ENCODE measurements at places on chromosomes 7 and 10.

GRCh38 chr7:103100348-103100747 is 25.4 kb downstream of the ARMC10 start:
- no peak for DNase-seq

GRCh38 chr7:43484678-43485395 is 98.1 kb upstream of the STK17A start:
- no peak for DNase-seq

GRCh38 chr10:112497347-112497950 is 50.4 kb downstream of the VTI1A start:
- DNase-seq = no peak

DNA sequence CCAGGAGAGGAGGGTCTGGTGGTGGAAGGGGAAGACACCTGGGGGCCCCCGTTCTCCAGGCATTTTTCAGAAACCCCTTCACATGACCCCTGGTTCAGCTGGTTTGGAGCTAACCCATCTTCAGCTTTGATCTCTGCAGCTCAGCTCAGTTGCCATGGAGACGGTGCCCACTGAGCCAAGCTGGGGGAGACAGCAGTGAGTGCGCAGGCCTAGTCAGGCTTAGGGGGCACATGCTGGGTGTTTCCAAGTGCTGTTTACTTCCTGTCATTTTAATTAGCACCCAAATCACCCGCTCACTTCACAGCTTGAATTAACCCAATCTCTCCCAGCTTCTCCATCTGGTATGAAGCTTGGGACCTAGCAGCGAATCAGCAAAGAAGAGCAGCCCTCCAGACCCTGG is 9.0 kb downstream of the SPOCK2 start:
- no peak for DNase-seq

DNA sequence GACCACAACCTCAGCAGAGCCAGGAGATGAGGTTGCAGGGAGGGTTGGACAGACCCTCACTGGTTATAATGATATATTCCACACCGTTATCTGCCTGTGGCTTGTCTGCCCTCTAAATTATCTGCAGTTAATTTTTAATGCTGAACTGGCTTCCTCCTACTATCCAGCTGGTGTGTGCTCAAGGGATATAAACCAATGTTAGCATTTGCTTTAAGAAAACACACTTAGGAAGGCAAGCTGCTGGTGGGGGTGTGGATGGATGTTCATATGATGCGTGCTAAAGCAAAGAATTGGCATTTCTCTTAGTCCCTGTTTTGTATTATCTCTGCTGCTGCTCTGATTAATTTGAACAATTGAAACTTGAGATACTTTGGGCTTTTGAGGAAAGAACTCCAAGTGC is 132.2 kb upstream of the NPVF start:
- DNase-seq = no peak

DNA sequence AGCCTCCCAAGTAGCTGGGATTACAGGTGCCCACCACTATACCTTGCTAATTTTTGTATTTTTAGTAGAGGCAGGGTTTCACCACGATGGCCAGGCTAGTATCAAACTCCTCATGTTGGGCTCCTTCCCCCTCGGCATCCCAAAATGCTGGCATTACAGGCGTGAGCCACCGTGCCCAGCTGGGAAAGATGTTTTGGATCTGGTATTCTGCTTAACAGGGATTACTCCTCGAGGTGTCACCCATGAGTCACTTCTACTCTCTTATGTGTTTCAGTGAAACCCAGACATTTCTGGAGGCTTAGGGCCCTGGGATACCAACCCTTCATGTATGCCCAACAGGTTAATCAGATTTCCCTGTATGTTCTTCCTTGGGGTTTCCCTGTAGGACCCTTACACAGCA is 11.8 kb upstream of the OPN4 start:
- no peak for DNase-seq

DNA sequence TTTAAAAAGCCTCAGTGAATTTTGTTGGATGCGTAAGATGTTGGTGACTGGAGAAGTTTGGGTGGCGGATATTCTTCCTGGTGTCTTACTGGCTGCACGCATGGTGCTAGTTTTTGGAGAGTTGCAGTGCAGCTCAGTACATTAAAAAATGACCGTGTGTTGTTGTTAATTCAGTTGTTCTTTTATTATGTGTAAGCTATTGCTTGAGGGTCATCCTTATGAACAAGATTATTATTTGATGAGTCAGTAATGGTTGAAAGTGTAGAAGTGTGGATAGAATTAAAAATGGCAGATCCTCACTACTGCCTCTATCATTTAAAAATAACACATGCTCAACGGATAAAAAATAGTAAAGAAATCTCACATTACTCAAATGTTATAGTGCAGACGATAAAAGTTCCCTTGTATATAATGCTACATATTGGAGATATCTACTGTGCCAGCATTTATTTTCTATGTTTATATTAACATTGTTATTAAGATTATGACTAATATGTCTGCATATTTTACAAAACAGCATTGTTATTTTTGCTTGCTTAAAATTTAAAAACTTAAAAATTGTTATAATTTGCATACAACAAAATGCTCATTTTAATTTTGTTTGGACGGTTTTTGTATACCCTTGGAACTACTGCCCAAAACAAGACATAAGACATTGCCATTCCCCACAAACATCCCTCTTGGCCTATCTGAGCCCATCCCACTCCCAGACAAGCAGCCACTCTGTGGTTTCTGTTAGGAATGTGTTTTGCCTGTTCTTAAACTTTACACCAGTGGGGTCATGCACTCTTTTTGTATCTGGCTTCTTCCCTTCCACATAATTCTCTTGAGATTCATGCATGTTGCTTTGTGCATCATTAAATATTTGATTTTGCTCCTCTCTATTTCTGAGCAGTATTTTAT is 142.0 kb downstream of the DOCK1 start:
- DNase-seq = no peak

DNA sequence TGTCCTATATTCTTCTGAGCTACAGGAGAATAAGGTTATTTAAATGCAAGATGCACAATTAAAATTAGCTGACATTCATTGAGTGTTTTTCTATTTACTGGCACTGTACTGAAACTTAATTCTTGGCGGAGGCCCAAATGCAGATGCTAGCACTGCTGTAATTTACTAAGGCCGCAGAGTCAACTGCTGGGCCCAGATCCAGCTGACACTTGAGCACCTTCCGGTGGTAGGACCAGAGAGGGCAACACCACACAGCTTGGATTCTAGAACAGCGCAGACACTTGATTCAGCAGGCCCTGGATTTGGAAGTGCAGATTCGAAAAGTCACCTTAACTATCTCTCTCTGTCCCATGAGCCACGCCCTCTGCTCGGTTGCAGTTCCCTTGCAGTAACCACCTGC is 228.6 kb upstream of the TMEM72 start:
- DNase-seq = no peak

DNA sequence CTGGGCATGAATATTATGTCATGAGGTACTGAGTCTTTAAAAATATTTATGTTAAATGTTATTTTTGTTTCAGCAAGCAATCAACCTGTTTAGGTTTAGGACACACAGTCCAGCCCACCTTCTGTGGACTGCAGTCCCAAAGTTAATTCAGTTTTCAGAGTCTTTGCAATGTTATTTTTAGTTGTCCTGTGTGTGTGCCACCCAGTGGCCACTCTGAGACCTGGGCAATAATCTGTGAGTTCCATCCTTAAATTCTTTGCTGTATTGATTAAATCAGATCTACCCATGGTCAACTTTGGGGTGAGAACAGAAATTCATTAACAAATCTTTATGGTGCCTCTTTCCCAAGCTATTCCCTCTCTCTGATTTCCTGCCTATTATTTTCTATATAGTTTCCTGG is 415.1 kb downstream of the CCSER2 start:
- no peak for DNase-seq

DNA sequence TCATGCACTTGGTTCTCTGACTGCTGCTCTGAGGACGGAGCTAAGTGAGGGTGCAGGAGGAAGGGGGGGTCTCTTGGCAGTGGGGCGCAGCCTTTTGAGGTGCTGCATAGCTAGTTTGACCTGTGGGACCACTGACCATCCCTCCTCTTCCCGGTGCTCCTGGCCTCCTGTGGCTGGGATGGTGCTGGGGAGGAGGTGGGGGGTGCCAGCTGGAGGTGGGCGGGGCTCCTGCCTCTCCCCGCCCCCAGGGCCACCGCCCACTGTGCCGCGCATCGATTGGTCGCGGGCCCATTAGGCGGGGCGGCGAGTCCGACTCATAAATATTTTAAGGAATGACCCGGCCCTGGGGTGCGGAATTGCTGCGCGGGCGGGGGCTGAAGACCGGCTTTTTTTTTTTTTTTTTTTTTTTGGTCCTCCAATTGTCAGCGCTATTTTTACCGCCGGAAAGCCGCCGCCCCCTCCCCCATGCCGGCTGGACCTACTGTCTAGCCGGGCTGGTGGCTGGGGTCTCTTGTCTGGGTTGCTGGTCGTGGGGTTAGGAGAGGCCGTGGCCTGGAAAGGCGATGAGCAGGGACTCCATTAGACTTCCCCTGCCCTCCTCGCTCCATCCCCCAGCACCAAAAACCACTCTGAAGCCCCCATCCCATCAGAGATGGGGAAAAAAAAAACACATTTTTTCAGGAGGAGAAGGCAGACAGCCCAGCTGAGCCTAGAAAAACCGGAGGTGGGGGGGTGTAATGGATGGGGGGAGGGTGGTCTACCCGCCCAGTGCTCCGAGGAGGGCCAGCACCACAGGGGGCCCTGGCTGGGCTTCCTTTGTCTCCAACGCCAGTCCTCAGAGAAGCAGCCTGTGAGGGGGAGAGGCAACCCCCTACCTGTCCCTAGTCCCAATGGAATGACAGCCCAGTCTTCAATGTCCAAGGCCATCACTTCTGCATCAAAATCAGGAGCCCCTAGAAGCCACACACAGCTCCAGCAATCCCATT is 6.4 kb downstream of the SH2B2 start:
- DNase-seq = no peak

GRCh38 chr10:26361971-26362370 is 76.2 kb upstream of the APBB1IP start:
- no peak for DNase-seq

DNA sequence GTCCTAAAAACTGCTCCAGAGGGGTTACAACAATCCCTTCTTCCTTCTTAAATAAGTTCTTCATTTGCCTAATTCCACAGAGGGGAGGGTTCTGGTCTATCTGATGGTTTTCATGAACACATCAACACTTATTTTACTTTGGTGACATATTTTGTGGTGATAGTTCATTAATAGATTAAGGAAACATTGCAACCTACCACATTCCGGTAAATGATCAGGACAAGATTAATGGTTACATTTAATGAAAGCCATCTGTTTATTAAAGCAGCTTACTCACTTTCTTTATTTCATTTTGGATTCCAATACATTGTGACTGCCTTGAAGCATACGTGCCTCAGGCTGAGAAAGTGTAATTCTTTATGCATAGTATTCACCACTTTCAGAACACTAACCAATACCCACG is 101.0 kb downstream of the SKIDA1 start:
- DNase-seq = no peak

DNA sequence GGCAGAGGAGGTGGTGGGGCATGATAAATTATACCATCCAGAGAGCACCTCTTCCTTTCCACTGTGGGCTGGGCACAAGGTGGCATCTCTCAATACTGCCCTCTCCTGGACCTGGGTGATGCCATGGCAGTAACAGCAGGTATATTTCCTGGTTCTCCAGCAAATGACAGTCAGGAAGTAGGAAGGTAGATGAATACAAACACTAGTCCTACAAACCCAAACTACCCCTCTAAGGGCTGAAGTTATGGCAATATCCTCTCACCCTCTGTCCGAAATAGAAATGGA is 1004.9 kb downstream of the KCNMA1 start:
- DNase-seq = no peak

DNA sequence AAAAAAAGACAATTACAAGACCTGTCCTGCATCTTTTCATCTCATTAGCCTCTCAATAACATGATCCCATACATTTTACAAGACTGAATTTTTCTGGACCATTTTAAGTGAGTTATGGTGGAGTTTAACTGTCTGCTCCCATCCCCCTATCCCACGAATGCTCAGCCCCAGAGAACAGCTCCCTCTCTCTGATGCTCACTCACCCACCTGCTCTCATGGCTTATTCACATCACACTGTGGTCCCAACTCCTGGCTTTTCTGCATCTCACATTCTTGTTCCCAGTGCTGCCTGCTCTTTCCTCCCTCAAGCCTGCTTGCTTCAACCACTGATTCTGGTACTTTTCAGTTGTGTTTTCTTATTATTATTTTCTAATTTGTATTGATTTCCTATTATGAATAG is 20.4 kb upstream of the CCSER2 start:
- DNase-seq = no peak

GRCh38 chr7:50805447-50806125 is 22.9 kb upstream of the GRB10 start:
- no peak for DNase-seq

- no peak for DNase-seq
These were observed 255.1 kb upstream of the LRRN3 start for GRCh38 chr7:110835849-110836248.

DNA sequence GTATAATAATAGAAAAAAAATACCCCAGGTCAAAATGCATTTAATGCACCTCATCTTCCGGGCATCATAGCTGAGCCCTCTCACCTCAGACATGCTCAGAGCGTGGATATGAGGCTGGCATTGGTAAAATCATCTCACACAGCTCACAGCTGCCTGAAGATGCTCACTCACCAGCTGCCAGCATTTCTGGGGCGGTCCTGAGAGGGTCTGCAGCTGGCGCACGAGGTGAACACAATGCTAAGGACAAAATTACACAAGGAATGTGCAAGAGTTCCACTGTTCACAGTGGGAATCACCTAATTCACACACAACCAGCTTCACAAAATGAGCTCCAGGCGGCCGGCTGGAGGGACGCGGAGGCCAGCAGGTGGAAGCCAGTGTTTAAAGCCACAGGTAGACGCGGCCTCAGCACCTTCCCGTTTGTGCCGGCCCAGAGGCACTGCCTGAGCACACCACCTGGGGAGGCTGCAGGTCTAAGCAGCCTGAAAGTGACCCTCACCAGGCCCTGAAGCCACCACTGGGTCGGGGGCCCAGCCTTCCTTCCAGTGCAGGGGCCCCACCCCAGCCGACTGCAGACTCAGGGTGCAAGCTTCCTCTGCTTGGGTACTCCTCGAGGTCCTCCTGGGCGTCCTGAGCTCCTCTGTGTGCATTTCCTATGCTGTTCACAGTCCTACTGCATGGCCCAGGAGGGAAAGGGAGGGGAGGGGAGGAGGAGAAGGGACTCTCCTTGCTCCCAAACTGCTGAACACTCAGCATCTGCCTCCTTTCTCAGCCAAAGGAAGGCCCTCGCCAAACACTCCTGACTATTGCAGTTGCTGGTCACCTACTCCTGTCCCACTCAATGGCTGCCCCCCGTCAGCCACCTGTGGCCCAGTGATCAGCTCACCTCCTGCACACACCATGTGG is 61.2 kb upstream of the FAM20C start:
- no peak for DNase-seq

DNA sequence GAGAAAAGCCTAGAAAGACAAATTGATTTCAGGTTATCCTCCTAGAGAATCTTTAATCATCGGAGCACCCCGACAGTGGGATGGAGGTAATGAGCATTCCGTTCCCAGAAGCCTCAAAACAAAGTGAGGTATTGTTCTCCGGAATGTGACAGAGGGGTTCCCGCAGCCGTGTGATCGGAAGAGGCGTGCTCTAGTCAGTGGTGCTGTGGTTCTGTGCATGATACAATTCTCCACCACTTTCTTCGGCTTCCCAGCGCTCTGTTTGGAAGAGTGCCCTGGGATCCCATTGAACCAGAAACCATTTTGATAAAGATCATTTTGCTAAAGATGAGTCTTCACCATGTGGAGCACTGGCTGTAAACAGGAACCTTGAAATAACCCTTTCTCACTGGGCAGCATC is 434.6 kb downstream of the PAXIP1 start:
- no peak for DNase-seq

Measured in C1 segment of cervical spinal cord (tissue), 14 donors.